ENCODE measurements at places on chromosomes 13 and 19.

DNA sequence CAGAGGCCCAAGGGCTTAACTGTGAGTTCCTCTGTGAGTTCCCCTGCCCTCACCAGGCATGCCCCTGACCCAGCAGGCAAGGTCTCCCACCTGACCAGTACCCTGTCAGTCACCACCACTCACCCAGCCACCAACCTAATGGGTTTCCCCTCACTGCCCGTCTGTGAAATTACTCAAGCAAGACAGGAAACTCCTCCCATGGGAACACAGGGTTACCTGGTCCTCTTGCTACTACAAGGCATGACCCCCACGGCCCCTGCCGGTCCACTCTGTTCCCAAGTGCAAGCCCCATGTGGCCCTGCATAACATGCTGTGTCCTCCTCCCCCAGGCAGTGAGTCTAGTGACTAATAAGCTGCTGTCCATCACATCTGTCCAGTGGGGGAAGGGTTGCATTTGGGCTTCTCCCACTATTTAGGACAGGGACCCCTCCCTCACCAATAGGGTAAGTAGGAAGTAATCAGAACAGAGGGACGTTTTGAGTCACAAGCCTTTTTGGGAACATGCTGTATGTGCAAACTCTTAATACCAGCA lies 8.0 kb upstream of the DHRS12 start:
- DNase-seq = no peak

DNA sequence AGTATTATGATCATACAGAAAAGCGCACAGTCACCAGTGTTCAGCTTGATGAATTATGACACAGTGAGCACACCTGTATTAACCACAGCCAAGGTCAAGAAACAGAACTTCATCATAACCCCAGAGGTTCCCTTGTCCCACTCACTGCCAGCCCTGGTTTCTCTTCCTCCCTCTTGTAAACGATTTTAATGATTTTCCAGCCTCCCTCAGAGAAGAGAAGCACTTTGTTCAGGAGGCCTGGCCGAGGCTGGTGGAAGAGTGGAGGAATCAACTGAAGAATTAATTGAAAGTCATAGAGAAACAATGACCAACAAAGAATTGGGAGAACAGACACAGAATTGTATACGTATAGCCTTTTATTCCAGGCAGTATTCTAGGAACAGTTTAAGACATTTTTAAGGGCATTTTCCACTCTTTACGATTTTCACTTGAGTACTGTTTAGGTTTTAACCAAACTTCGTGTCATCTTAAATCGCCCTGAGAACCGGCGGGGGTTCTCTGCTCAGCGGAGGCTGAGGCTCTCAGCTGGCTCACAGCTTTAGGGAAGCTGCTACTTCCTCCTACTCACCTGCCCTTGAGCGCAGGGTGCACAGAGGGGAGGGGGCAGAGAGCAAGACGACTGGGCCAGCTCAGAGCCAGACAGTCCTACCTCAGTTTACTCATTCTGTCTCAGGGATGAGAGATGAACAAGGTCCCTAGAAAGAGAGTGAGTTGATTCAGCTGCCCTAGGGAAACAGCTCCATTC lies 108.6 kb downstream of the AKAP11 start:
- DNase-seq = no peak

- DNase-seq = peak; percentile 3
These were observed 130.3 kb upstream of the SERP2 start for GRCh38 chr13:44243198-44243857.

DNA sequence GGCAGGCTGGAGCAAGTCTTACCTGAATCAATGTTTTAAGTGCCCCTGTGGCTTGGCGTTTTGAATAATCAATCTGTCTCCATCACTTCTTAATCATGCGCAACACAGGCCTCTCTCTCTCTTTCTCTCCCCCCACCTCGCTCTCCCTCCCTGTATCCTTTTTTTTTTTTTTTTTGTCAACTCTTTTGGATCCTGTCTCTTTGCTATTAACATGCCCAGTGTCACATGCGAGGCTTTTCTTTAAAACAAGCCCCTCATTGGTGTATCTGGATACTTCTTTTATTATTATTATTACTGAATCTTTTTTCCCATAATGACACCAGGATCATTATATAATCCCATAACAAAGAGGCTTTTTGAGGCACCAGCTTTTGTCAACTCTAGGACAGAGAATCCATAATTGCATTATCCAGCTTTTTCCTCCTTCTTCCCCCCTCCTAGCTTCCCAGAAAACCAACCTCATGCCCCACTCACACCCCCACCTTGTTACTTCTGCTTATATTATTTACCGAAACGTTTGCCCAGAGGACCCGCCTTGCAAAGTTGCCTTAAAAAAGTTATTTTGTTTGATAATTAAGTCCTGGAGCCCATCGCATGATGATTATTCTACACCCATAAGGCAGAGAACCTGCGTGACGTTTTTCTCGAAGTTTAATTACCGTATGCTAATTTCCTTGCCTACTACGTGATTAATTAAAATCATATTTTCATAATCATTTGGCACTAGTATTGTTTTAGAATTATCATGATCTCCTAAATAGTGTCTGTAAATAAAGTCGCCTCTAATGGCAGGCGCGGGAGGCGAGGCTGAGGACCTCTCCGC lies 148.1 kb upstream of the ZNF536 start:
- no peak for DNase-seq

- DNase-seq = no peak
These were observed 14.2 kb downstream of the FBXO46 start for GRCh38 chr19:45716359-45717130.

DNA sequence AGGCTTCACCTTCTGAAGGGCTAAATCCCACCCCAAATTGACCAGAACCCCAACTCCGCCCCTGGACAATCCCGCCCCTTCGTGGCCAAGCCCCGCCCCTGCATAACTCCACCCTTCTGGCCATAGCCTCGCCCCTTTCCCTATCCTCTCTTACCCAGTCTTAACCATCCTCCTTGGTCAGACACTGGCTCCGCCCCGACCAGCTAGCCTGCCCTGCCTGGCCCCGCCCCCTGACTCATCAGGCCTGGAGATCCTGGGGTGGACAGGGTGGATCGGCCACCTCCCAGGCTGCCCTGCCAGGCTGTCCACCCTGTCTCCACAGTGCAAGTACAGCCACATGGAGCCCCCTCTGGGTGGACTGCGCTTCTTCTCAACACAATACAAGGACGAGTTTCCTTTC lies 8.0 kb upstream of the ZNF358 start:
- DNase-seq = peak; percentile 87

GRCh38 chr13:38661010-38661675 lies 25.7 kb upstream of the FREM2 start:
- no peak for DNase-seq

GRCh38 chr13:78603240-78603957 lies at the start of gene POU4F1:
POU4F1 (minus strand) TSS chr13:78603552; CDS start chr13:78603326, 226 bp downstream.
- DNase-seq = no peak

GRCh38 chr13:25588336-25589060 lies 216.7 kb downstream of the ATP8A2 start:
- DNase-seq = no peak

DNA sequence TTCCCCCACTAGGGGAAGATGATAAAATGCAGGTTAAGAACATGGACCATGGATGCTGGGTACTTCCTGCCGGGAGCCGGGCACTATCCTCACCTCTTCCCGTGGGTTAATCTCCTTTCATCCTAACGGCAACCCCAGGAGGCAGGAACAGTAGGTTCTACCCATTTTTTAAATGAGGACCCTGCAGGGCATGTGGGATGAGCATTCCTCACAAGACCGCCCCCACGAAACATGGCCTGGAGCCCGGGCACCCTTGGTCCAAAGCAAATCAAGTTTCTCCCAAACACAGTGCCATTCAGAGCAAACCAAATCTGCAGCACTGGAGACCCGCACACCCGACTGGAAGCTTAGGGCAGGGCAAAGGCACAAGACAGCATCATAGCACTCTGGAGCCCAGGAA lies 35.4 kb downstream of the COL4A2 start:
- no peak for DNase-seq

DNA sequence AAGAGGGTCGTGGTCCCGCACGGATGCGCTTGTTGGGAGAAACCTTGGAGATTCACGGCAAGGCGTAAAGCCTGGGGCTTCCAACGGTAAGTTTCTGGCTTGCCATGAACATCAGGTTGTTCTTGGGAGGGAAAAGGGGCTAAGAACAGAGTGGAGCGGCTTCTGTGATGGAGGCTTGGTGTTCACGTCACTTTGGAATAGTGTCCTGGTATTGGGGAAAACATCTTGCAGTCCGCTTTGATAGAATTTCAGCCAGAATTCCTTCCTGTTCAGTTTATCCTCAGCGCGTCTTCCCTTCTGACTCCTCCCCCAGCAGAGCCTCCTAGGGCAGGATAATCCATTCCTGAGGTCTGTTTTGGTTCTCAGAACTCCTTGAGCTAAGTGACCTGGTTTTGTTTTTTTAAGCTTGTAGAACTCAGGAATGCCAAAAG lies 2.0 kb downstream of the KCTD15 start:
- DNase-seq = no peak

DNA sequence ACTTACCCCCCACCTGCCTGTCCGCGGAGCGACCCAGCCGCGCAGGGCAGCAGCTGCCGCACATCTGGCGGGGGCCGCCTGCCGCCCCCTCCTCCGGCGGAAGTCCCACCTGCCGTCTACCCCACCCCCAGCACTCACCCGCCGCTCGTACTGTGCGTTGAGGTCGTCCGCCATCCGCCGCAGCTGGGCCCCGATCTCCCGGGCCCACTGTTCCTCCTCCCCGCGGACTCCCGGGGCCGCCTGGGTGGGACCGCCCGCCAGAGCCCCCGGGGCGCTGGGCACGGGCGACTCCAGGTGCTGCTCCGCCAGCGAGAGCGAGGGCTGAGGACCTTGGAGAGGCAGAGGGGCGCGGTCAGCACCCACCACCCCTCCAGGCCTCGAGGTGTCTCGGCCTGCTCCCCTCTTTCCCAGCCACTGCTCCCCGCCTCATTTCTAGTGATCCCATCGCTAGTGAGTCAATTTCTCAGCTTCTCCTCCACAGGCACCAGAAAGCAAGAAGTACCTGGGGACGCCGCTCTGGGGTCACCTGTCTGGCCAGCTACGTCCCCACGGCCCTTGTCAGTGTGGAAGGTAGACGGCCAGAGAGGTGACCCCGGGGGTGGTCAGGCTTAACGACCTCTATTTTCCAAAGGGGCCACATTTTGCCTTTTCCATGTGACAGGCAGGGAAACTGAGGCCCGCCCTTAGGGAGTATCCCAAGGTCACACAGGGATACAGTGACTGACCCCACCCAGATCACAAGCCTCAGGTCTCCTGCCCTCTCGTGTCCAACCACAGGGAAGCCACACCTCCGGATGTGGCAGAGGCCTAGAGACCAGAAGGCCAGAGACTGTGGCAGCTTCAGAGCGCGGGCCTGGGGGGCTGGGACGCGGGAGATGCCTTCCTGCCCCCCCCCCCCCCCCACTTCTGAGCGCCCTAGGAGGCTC lies 4.3 kb downstream of the BBC3 start:
- peak; percentile 65 for DNase-seq

DNA sequence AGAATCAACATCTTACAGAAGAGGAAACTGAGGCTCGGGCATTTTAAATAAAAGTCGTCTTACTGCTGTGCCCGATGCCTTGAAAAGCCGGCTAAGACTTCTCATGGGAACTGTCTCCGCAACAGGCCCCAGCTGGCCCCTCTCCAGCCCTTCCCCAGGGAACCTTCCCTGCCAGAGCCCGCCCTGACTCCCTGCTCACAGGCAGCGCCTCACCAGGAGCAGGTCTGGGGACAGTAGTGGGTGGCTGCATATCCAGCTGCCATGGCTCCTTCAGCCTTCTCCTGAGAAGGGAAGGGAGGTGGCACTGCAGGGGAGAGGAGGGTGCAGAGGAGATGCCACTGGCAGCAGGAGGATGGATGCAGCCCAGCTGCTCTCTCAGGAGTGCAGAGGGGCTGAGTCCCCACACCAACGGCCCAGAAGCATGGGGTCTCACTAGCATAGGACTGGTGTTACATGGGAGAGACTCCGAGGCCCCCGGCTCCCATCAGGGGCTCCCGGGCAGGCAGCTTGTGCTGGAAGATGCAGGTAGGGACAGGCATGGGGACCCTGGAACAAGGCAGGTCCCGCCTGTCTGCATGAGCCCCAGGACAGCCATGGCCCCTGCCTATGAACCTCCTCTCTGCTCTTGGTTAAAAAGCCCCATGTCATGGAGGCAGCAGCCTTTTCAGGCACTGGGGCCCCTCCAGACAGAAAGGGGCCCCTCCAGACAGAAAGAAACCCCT lies 216.4 kb upstream of the SGCG start:
- DNase-seq = no peak

DNA sequence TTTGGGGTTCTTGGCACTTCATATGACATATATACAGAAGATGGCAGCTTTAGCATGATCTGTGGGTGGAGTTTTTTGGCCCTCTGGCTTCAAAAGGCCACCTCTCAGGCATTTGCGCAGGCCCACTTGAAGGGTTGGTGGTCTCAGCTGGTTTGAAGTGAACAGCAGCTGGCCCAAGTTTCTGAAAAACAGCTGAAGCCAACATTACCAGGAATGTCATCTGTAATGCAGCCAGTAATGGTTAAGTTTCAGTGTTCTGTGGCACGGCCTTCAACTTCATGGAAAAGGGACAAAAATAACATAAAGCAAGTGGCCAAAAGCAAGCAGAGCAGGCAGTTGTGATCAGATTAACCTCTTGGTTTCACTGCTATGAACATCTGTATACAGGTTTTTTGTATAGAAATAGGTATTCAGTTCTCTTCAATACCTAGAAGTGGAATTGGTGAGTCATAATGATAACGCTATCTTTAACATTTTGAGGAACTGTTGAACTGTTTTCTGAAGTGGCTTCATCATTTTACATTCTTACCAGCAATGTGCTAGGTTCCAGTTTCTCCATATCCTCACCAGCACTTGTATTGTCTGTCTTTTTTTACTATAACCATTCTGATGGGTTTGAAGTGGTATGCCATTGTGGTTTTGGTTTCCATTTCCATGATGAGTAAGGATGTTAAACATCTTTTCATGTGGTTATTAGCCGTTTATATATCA lies 245.4 kb downstream of the SHISA2 start:
- no peak for DNase-seq

GRCh38 chr19:45517641-45518468 lies 10.6 kb downstream of the VASP start:
- no peak for DNase-seq

DNA sequence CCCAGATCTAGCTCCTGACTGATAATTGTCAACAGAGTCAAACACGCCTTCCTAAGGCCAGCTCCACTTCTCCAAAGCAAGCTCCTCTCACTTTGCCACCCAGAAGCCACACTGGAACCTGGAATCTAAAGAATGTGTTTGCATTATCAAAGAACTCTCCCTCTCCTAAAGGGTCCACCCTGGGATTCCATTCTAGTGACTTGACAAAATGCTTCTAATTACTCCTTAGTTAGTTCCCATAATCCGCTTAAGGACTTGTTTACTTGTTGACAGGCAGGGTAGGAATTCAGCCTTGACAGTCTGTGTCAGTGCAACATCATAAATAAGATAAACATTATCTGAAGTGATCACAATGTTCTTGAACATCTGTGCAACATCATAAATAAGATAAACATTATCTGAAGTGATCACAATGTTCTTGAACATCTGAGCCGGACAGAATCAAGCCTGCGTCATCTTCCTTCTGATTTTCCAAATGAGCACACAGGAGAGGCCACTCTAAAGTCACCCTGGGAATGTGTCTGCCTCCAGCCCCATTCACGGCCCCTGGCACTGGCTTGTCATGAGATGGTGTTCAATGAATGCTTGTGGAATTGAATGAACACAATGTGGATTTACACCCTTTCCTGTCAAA lies 512.1 kb downstream of the IRS2 start:
- peak; percentile 65 for DNase-seq

All from HFFc6 (cell line).